ENCODE measurements at places on chromosomes 6 and 20.

GRCh38 chr6:14977747-14978382 is 268.0 kb upstream of the JARID2 start:
- DNase-seq: no peak

GRCh38 chr6:37674161-37674560 is 23.5 kb downstream of the MDGA1 start:
- DNase-seq: no peak

- no peak for DNase-seq
Observed at GRCh38 chr6:110541701-110542309, 65.4 kb upstream of the SLC22A16 start.

DNA sequence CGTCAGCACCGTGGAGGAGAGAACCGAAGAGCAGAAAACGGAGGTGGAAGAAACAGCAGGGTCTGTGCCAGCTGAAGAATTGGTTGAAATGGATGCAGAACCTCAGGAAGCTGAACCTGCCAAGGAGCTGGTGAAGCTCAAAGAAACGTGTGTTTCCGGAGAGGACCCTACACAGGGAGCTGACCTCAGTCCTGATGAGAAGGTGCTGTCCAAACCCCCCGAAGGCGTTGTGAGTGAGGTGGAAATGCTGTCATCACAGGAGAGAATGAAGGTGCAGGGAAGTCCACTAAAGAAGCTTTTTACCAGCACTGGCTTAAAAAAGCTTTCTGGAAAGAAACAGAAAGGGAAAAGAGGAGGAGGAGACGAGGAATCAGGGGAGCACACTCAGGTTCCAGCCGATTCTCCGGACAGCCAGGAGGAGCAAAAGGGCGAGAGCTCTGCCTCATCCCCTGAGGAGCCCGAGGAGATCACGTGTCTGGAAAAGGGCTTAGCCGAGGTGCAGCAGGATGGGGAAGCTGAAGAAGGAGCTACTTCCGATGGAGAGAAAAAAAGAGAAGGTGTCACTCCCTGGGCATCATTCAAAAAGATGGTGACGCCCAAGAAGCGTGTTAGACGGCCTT is 41.6 kb downstream of the ZBTB2 start:
- no peak for DNase-seq

GRCh38 chr20:10014431-10014830 is 20.4 kb upstream of the ANKEF1 start:
- DNase-seq: no peak
